ENCODE measurements at places on chromosomes 4 and X.
A peak's percentile ranks its signal among the peaks of the same experiment; 100 is the strongest.

- no peak for DNase-seq
Measured at GRCh38 chr4:152344001-152344400, 191.9 kb downstream of the FBXW7 start.

DNA sequence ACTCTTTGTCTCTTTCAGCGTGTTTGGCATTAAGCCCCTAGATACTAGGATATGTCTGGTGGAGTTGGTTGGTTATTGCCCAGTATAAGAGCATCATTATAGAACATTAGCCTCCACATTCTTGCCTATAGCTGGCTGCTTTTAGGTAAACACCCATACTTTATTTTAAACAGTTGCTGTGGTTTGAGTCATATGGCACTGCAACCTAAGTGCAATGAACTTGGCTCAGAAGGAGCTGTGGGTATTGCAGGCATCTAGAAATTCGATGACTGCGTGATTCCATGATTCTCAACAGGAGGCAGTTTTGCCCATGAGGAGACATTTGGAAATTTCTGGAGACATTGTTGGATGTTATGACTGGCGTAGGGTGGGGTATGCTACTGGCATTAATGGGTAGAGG, 49.5 kb downstream of the DCLK2 start:
- DNase-seq = no peak

- no peak for DNase-seq
Measured at GRCh38 chrX:18098763-18099162, 121.9 kb downstream of the BEND2 start.

DNA sequence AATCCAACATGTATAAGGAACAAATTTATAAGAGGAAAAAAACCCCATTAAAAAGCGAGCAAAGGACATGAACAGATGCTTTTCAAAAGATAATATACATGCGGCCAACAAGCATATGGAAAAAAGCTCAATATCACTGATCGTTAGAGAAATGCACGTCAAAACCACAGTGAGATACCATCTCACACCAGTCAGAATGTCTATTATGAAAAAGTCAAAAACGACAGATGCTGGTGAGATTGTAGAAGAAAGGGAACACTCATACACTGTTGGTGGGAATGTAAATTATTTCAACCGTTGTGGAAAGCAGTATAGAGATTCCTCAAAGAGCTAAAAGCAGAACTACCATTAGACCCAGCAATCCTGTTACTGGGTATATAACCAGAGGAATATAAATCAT, 465.4 kb downstream of the TMA16 start:
- DNase-seq = no peak

DNA sequence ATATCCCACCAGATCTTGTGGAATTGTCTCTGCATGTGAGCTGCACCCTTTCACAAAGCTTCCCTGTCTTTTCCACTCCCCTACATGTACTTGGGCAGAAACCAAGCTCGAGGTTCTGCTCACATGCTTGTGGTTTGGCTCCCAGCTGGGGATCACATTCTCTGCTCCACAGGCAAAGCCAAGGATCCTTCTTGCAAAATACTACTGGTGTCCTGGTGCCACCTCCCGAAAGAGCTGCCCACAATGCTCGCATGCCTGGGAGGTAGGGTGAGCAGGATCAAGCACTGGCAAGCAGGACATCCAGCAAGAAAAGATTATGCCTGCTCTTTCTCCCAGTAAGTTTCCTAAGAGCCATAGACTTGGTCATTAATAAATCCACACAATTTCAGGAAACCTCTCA, 45.1 kb upstream of the PPARGC1A start:
- DNase-seq = peak; percentile 91

DNA sequence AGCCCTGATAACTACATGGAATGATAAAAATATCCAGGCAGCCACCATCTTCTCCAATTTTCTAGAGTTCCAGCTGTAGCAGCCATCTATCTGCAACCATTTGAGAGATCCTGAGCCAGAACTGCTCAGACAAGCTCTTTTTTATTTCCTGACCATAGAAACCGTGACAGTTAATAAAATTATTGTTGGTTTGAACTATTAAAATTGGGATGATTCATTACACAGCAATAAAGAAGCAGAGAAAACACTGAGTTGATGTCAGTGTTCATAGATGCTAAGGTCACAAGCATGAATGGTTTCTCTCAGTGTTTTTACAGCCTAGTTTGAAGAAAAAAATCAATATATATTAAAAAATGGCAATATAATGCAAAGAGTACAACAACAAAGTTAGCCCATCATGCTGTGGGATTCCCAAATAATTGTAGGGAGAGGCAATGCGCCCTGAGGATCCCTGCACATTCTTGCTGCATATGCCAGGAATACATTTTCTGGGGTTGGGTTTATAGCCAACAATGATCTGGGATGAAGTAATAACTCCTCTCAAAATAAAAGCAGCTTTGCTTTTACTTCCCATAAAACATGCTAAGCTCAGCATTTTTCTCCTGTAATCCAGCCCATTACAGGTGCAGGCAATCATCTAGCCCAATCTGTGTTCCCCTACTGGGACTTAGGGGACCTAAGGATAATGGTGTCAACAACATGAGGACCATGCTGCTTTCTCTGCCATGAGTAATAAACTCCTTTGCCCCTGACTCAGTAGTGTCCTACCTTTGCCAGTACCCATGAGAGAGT, 84.0 kb downstream of the PABPC4L start:
- no peak for DNase-seq

- no peak for DNase-seq
Measured at GRCh38 chr4:107131295-107131694, 95.2 kb upstream of the DKK2 start.

- DNase-seq = no peak
Measured at GRCh38 chr4:7324651-7325121, 110.0 kb downstream of the PSAPL1 start.

GRCh38 chr4:23015821-23016220, 323.1 kb downstream of the GBA3 start:
- no peak for DNase-seq

DNA sequence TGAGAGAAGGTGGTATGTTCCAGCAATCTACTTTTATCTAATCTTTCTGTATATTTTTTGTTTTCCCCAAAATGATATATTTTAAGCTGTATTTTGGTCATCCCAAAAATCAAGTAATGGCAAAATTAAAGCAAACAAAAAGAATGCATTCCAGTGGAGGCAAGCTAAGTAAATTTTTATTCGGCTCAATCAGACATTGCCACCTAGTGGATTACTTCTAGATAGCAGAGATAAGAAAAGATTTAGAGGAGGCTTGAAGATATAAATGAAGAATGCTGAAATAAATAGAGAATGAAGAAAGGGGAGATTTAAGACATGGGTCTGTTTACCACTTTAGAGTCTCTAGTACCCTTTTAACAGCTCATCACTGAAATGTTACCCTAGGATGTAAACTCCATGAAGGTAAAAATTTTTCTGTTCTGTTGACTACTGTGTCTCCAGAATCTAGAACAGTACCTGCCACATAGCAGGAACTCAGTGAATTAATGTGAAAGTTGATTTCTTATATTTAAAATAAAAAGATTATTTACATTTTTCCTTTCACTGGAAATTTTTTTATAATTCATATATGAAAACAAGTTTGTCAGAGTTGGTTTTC, 110.9 kb upstream of the ANK2 start:
- peak; percentile 29 for DNase-seq

GRCh38 chrX:45992402-45993123, 552.7 kb downstream of the ZNF674 start:
- no peak for DNase-seq

Measured in smooth muscle cell of the brain vasculature (primary cell).